CD8-positive, alpha-beta T cell (primary cell): ENCODE measurements at places on chromosomes 16 and 17.

DNA sequence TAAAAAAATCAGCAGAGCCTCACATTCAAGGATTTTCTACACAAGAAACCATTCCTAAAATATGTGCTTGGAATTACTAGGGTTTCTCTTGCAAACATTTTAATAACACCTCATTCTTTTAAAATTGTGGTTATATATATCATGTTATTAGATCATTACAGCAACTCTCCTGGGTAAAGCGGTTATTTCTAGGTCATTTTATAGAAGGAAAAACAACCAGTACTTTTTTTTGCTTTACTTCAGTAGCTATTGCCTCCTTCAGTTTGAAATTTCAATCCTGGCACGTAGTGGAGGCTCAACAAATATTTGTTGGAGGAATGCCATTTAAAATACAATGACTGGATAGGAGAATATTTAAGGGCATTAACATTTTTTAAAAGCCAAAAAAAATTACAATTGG, 220.6 kb downstream of the CDRT15L2 start:
- no peak for DNase-seq

DNA sequence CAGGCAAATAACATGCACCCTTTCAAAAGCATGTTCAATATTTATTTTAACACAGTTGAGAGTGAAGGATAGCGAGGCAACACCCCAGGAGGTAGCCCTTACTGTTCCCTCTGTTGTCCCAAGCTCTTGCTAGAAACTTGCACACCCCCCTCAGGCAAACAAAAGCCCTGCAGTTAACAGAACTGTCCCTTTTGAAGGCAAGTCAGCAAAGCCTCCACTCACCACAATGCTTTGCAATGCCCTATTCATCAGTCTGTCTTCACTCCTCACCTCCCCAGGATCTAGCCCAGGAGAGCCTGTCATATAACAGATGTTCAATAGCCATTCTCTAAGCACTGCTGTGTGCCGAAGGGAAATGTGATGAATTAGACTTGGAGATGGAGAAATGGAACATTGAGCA, 3.5 kb upstream of the CNEP1R1 start:
- no peak for DNase-seq

DNA sequence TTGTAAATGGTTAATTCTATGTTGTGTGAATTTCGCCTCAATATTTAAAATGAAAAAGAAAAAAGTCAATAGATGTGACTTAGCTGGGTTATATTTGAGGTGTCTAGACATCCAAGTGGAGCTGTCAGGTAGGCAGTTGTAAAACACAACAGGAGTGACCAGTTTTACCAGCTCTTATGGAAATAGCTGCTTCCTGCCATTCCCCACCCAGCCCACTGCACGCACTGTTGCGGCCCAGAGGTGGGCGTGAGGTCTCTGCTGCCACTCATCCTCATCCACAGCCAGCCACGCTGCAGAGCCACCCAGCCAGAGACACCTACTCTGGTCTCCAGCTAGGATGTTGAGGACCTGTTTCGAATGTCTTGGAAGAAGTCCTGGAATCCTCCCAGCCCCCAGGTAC, 3.4 kb upstream of the CARD14 start:
- no peak for DNase-seq

GRCh38 chr17:80647746-80648145, 103.1 kb downstream of the RPTOR start:
- no peak for DNase-seq

DNA sequence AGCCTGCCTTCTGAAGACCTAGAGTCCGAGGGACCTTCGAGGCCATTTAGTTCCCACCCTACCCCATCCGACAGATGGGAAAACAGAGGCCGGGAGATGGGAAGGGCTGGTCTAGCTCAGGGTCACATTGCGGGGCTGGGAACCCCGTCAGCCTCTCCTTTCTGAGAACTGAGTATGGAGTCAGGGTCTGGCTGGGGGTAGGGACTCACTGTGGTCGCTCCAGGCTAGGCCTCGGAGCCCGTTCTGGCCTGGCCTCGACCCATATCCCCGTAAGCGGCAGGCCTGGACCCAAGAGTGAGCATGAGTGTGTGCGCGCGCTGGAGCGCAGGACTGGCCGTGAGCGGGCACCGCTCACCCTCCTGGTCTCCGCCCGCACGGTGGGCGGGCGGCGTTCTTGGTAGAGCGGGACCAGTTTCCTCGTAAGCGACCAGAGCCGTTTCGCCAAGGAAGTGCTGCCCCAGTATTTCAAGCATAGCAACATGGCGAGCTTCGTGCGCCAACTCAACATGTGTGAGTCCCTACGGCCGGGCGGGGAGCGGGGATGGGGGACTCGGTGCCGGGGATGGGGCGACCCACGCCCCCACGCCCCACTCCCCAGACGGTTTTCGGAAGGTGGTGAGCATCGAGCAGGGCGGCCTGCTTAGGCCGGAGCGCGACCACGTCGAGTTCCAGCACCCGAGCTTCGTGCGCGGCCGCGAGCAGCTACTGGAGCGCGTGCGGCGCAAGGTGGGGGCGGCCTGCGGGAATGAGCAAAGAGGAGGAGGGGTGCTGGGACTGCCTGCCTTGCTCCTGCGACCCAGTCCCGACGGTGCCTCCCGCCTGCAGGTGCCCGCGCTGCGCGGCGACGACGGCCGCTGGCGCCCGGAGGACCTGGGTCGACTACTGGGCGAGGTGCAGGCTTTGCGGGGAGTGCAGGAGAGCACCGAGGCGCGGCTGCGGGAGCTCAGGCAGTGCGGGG, 855 bp downstream of the HSF4 start:
- DNase-seq, result no peak

- DNase-seq, result no peak
Observed at GRCh38 chr16:59161679-59162078, 427.6 kb upstream of the GOT2 start.

DNA sequence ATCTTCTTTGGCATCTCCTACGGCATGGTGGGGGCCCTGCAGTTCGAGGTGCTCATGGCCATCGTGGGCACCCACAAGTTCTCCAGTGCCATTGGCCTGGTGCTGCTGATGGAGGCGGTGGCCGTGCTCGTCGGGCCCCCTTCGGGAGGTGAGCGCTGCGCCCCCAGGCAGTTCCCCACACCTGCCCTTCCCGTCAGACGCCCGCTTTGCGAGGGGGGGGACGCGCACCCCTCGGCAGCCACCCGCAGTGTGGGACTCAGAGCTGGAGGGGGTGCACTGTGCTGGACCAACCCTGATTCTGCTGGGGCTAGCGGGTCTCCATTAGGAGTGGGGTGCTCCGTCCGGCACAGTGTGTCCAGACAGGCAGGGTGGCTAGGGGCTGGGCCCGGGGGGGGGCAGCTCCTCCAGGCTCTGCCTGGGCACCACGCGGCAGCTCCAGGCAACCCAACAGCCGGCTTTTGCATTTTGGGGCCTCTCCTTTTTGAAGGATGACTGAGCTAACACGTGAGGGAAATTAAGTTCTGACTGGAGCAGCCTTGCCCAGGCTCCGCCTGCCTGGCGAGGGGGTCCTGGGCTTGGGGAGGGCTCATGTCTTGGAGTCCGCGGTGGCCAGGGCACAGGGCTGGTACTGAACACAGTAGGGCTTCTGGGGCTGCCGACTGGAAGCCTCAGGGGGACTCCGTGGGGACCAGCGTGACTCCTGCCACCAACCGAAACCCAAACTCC, 9.1 kb downstream of the SLC16A3 start:
- no peak for DNase-seq

- DNase-seq, result no peak
Observed at GRCh38 chr17:72466606-72467005, 345.8 kb downstream of the SOX9 start.

GRCh38 chr17:38658741-38659345, 15.9 kb downstream of the EPOP start:
- DNase-seq, result no peak

GRCh38 chr17:42525221-42525620, 10.8 kb upstream of the NAGLU start:
- DNase-seq, result no peak
